Gastroesophageal sphincter (tissue), 4 donors: ENCODE measurements at places on chromosomes 7 and 10. TPM values are rescaled to one million over a fixed set of nuclear protein-coding genes. Genes with fewer than 3 reads are reported as not detected.

The SLC29A3 gene
- total RNA-seq, result 3.3 TPM

The AKR1D1 gene
- total RNA-seq, result not detected

The CALCR gene
- not detected for total RNA-seq

The GIMAP2 gene
- total RNA-seq, result 14.9 TPM

The MBLAC1 gene
- total RNA-seq, result 7.9 TPM

The FAM25A gene
- total RNA-seq, result not detected

The PCBD1 gene
- total RNA-seq, result 63.4 TPM
